ENCODE measurements at places on chromosomes 1 and 21.
A peak's percentile ranks its signal among the peaks of the same experiment; 100 is the strongest.

DNA sequence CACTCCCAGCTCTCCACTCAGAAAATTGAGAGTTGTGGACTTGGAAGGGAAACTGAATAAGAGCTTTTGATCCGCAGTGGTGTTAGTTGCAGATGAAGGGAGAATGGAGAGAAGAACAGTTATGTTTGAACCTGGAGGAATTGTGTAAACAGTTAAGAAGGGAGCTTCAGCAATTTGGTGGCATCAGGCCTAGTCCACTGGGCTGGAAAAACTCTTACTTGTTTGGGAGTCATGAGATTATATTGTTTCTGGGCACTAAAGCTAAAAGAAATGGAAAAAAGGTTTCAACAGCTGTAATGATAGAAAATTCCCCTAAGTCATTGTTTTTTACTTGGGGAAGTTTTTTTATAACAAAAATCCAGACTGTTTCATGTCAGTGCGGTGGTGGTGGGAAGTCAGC lies 256.1 kb upstream of the C1orf87 start:
- no peak for DNase-seq

DNA sequence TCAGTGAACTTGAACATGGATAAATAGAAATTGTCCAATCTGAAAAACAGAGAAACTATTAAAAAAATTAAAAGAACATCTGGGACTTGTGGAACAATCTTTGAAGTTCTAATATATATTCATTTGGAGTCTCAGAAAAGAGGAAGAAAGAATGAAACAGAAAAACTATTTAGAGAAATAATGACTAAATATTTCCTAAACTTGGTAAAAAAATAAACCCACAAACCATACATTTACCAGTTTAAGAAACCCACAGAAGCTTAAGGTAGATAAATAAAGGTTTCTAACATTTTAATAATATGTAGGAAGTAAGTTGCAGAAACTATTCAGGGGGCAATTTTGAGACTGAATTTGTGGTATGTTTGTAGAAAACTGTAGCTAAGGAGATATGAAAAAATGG lies 437.8 kb downstream of the PTBP2 start:
- no peak for DNase-seq

- peak; percentile 83 for DNase-seq
Measured at GRCh38 chr1:109253803-109254620, 4.7 kb downstream of the CELSR2 start.

- DNase-seq, result no peak
Measured at GRCh38 chr1:229199261-229200243, 71.4 kb upstream of the RAB4A start.

GRCh38 chr1:1085911-1086841 lies 12.1 kb upstream of the RNF223 start:
- peak; percentile 19 for DNase-seq

DNA sequence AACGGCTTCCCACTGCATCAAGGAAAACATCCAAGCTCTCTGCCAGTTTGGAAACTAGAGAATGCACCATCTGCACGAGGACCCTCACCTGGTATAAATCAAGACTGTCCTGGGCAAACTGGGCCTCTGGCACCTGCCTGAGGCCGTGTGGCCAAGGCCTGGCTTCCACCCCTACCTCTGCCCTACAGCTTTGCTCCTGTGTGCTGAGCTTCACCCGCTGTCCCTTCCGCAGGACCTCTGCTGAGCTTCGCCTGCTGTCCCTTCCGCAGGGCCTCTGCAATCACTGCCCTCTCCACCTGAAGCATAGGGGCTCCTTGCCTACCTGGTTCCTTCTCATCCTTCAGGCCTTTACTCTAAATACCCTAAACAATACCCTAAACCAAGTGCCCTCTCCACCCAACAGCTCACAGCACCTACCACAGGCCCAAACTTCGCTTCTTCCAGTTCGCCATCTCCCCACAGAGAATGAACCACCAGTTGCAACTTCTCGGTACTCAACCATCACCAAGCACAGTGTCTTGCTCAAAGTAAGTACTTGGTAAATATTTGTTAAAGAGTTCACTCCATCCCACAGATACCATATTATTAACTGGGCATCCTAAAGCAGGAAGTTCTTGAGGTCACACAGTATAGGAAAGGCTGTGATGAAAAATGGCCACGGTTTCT lies 18.4 kb downstream of the GNB1 start:
- no peak for DNase-seq

DNA sequence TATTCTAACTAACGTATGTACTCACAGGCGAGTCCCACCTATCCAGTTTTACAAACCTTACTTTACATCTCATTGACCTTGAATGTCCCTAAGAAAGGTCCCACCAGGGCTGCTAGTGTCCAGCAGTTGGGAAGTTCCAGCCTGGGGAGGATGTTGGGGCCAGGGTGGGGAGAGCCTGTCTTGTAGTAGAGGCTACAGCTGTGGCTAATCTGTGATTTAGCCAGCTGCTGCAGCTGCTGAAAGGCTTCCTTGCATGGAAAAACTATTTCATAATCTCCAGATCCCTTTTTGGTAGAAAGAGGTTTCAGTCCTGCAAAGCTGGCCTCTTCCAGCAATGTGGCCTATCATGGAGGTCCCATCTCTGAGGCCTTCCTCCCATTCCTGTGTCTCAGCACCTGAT lies 23.1 kb downstream of the TNN start:
- DNase-seq, result no peak
